ENCODE measurements at places on chromosomes 5 and 9.

- DNase-seq, result peak; percentile 98
Observed at GRCh38 chr9:31259824-31260223, 1124.6 kb upstream of the ACO1 start.

- no peak for DNase-seq
Observed at GRCh38 chr9:121950866-121951265, 142.2 kb downstream of the TTLL11 start.

DNA sequence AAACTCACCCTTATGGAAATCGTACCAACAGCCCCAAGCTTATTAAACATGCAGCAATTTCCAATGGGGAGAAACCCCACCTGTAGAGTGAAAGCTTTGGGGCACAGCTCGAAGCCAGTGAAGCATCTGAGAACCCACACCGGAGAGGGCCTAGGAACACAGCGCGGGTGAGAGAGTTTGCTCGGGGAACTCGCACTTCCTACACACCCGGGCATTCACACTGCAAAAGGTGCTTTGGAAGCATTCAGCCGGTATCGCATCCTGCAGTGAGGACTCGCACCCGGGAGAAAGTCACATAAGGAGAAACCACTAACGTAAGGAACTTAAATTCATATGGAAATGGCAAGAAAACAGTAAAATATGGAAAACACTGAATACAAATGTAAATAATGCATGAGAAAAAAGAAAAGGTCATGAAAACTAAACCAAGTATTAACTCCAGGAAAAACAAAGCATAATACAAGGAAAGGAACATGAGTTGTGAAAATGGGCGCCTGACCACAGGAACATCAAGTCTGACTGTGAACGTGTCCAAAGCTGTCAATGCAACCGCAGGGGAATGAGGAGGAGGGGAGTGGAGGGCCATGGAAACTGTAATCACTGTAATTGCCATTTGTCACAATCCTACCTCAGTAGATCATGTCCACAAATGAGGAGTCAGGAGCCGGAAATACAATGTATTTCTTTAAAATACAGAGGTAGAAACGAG is 28.7 kb downstream of the CAMSAP1 start:
- DNase-seq, result no peak

- no peak for DNase-seq
Observed at GRCh38 chr5:55110217-55110616, 7.8 kb downstream of the GZMA start.

DNA sequence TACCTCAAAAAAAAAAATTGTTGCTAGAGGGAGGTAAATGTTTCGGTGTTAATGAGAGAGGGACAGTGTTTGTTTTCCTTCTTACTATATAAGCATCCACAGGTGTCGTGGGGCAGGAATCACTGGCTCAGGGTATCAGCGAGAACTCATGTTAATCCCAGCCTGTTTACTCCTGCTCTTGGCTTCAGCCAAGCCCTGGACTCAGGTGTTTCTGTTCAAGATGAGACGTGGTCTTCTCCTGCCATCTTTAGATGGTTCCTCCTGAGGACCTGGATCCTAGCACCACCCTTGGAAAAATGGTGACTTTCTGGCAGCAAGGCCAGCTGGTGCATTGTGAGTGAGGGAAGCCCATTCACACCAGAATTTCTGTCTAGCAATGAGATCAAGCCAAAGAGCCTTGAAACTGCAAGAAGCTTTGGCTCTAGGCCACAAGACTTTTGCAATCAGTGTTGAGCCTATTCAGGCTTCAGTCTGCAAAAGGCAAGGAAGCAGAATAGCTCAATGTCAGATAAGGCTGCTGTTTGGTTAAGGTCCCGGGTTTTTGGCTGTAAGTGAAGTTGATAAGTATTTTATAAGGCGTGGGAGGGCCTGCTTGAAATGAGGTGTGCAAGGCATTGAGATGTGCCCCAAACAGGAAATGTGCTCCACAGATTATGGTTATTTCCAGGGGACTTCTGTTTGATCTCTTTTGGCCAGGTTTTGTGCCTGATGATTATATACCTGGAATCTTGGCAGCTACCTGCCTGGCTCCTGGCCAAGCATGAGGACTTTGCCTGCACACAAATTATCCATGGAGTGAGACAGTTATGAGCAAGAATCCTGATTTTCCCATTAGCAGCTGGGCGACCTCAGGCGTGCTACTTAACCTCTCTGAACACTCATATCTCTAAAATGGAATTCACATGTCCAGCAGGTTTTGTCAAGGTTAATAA is 99.8 kb downstream of the TENT4A start:
- DNase-seq, result peak; percentile 92

DNA sequence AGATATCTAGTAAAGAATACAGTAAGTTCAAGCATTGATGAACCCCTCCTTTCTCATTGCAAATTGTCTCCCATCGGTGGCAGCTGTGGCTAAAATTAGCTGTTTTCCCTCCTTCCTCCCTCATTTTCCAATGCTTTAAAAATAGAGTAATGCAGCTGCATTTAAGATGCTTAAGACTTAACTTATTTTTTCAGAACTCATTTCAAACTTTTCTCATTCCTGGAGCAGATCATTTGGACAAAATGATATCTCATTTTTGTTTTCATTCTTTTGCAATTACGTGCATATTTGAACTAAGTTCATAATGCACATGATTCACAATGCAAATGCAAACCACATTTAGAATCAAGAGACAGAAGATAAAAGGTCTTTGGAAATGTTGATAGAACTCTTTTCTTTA is 14.6 kb downstream of the HSPB3 start:
- no peak for DNase-seq

DNA sequence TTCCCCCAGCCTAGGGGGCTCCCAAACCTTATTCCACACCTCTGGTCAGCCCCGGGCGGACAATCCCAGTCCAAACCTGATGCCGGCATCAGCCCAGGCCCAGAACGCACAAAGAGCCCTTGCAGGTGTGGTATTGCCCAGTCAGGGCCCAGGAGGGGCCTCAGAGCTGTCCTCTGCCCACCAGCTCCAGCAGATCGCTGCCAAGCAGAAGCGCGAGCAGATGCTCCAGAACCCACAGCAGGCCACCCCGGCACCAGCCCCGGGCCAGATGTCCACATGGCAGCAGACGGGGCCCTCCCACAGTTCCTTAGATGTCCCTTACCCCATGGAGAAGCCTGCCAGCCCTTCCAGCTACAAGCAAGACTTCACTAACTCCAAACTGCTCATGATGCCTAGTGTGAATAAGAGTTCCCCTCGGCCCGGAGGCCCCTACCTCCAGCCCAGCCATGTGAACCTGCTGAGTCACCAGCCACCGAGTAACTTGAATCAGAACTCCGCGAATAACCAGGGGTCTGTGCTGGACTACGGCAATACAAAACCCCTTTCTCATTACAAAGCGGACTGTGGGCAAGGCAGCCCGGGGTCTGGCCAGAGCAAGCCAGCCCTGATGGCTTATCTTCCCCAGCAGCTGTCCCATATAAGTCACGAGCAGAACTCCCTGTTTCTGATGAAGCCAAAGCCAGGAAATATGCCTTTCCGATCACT is 27.6 kb upstream of the LTC4S start:
- no peak for DNase-seq

DNA sequence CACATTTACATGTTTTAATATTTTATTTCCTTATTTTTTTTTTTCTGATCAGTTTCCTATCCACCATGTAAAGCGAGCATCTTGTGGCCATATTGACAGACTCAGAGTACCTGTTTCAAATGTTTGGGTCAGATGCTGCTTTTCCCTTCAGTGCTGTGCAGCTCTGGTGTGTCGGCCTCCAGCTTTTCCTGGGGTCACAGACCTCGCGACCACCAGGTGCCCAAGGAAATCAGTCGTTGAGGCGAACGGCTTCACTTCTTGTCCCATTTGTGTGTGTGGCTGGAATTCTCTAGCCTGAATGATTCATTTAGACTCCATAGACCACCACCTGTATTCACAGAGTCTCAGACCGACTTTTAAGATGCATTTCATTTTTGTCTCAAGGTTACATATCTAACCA is 166.9 kb upstream of the SPRY4 start:
- DNase-seq, result no peak

GRCh38 chr9:77922591-77922990 is 109.0 kb downstream of the GNAQ start:
- DNase-seq, result no peak

DNA sequence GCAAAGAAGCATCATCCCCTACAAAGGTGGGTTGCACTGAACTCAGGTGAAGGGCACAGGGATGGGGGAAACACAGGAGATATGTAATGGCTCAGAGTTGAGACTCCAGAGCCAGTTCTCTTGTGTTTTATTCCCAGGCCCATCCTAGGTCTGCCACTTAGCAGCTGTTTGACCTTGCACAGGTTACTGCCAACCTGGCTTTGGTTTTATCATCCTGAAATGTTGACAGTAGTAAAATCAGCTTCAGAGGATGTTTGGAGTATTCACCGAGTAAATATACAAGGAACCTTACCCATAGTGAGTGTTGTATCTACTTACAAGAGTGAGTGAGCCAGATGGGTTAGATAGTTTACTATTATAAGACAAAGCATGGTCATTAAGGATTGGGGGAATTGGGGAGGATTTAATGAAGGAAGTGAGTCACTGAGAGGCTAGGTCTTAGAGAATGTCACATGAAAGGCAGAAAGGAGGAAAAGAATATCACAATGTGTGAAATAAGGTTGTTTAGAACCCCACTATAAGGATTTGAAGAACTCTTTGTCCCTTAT is 141.3 kb downstream of the MAN2A1 start:
- DNase-seq, result peak; percentile 28

- no peak for DNase-seq
Observed at GRCh38 chr5:107424491-107424890, 246.2 kb downstream of the EFNA5 start.

DNA sequence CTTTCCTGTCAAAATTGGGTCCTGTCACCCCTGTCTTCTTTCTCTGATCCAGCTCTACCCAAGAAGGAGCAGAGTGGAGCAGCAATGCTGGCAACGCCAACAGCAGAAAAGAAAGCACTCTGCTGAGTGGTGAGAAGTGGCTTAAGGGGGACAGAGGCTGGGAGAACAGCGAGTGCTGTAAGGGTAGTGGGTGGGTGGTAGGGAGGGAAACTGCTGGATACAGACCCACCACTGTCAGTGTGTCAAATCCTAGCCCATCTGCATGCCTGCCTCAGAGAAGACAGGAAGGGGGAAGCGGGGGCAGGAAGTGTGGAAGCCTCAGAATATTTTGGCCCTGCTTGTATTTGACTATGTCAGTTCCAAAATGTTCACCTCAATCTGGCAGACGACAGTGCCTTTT is 170.4 kb upstream of the MAST4 start:
- DNase-seq, result no peak

All from NCI-H69 (cell line).